GOT3 (cell line): ENCODE measurements at places on chromosomes 7 and 10.

DNA sequence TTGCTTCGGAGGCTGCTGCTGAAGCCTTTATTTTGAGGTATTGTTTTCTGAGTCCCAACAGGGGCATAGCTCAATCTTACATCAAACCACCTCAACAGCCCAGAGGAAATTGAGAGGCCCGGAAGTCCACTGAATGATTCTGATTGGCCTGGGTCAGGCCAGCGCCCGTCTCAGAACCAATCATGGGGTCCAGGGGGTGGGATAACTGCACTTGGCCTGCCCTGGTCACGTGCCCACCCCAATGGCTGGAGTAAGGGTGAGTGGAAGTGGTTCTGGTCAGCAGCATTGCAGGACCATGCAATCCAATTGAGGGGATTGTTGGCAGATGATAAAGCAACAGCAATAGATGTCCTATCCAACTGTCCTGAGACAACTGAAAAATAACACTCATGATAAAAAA lies 190.6 kb downstream of the HERPUD2 start:
- no peak for DNase-seq

- DNase-seq: no peak
Observed at GRCh38 chr10:132335189-132336063, 3.4 kb downstream of the LRRC27 start.

GRCh38 chr7:36260481-36260880 lies 107.4 kb downstream of the EEPD1 start:
- no peak for DNase-seq

DNA sequence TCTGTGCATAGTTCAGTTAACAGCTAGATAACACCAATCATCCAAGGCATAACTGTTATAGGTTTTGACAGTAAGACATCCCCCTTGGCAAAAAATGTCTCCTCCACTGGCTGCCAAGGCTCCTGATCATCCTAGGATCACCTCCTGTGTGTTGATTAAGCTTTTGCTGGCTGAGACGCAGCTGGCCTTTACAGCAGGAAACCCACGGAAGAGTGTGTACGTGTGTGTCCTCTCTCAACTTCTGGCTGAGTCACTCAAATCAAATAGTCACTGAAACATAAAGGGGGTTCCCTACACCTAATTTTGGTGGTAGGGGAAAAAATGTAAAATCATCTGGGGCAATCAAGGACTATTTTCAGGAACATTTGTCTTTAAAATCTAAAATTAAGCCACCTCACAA lies 208.8 kb downstream of the CTNNA3 start:
- no peak for DNase-seq

GRCh38 chr7:69728304-69728703 lies 130.0 kb downstream of the AUTS2 start:
- no peak for DNase-seq

GRCh38 chr7:137402536-137403352 lies 59.2 kb upstream of the PTN start:
- no peak for DNase-seq

DNA sequence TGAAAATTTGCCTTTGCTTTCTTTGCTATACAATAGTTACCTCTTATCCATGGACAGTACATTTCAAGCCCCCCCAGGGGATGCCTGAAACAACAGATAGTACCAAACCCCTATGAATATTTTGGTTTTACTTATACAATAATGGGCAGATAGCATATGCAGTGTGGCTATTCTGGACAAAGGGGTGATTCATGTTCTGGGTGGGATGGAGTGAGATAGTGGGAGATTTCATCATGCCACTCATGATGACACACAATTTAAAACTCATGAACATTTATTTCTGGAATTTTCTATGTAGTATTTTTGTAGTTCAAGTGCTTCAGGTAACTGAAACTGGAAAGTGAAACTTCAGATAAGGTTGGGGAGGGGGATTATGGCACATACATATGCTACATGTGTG lies 12.0 kb downstream of the STARD3NL start:
- no peak for DNase-seq

GRCh38 chr7:87853237-87853864 lies 22.8 kb downstream of the SLC25A40 start:
- DNase-seq: no peak

DNA sequence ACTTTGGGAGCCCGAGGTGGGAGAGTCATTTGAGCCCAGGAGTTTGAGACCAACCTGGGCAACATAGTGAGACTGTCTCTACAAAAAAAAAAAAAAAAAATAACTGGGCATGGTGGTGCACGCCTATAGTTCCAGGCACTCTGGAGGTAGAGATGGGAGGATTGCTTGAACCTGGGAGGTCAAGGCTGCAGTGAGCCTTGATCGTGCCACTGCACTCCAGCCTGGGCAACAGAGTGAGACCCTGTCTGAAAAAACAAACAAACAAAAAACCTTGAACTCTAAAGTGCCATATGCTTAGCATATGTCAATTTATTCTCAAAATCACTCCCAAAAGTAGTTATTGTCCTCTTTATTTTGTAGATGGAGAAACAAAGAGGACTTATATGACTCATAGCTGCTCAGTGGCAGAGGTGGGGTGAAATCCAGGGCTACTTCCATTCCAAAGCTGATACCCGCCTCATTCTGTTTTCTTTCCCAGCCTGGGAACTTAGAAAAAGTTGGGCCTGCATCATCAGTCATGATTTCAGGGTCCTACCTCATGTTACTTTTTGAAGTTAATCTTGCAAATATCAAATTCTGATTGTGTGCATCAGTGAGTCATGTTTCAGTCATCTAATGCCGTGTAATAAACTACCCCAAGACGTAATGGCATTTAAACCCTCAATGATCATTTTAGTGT lies 13.3 kb downstream of the DHTKD1 start:
- DNase-seq: no peak

DNA sequence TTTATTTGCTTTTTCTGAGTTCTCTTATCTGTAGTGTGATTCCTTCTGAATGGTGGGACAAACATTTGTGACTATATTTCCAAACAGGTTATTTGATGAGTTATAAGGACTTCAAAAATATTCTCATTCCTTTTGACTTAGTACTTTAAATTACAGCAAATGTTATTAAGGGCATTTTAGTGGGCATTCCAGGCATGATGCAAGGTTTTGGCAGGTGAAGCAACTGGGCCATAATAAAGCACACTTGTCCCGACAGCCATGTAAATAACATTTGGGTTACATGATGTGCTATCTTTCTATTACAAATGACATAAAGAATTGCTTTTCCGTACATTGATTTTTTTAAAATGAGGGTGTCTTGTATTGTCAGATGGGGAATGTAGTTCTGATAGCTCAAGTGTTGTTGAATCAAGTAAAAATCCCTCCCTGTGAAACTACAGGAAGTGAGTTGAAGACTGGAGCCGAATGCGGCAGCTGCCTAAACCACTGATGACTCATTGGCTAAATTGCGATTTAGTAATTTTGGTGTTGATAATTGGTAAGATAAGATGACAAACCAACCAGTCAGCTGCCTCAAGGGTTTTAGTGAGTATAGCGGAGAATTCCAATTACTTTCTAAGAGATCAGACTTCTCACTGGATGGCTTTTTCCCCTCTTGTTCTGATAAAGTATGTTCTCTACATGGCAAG lies 231.3 kb upstream of the NPY start:
- DNase-seq: no peak

DNA sequence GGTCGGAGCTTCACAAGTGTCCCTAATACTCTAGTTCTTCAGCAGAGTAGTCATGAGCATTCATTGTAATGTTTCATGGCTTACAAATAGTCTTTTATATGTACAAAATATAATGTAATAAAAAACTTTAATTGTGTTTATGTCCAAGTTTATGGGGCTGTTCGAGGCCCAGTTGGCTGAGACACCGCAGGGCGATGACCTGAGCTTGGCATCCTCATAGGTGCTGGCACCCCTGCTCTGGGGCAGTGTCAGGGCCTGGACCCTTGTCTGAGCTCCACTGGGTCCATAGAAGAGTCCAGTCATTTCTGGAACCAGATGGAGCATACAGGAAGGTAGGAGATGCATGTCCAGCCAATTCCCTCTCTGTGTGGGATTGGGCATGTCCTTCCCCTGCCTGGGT lies 12.9 kb upstream of the ZMIZ1 start:
- DNase-seq: no peak

GRCh38 chr10:71748671-71749191 lies 24.6 kb downstream of the VSIR start:
- no peak for DNase-seq
